T follicular helper cell (primary cell): ENCODE measurements at places on chromosomes 7 and 10.

DNA sequence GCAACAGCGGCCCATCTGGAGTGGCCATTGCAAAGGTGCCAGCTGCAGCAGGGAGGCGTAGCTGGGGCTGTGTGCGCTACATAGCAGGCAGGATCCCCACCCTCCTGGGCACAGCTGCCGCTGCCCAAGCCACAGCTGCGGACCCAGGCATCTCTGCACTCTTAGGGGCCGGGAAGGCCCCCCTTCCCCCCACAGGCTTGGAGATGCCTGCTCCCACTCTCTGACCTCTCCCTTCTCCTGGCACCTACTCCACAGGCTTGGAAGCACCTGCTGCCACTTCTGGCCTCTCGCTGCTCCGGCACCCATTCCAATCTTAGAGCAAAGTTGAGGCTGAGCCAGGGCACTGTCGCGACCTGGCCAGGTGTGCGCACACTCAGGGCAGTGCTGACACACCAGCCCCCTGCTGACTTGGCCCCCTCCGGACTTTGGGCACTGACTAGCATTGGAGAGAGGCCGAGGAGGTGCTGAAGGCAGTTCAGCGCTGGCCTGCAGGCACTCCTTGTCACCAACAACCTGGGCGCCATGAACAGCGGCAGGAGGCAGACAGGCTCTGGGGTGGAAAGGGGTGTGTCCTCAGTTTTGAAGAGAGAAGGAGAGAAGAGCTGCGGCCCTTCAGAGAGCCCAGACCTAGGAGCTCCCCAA, 18.4 kb downstream of the RBM48 start:
- no peak for DNase-seq

DNA sequence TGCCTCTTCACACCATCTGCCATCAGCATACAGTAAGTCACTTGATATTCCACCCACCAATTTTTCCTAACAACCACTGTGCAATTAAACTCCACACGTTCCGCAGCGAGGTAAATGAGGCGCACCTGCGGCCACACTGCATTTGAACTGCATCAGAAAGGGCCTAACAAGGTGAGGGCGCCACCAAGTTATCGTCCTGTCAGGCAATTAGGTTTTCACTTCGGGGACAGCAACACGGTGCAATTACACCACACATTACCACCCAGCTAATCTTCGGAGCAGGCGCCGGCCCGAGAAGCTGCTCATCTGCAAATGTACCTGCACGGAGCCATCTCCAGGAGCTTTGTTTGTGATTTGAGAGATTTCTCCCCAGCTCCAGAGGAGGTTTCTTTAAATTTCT, 84.4 kb downstream of the EBF3 start:
- no peak for DNase-seq

- no peak for DNase-seq
These were observed 95.1 kb upstream of the LRGUK start for GRCh38 chr7:134031835-134032617.

DNA sequence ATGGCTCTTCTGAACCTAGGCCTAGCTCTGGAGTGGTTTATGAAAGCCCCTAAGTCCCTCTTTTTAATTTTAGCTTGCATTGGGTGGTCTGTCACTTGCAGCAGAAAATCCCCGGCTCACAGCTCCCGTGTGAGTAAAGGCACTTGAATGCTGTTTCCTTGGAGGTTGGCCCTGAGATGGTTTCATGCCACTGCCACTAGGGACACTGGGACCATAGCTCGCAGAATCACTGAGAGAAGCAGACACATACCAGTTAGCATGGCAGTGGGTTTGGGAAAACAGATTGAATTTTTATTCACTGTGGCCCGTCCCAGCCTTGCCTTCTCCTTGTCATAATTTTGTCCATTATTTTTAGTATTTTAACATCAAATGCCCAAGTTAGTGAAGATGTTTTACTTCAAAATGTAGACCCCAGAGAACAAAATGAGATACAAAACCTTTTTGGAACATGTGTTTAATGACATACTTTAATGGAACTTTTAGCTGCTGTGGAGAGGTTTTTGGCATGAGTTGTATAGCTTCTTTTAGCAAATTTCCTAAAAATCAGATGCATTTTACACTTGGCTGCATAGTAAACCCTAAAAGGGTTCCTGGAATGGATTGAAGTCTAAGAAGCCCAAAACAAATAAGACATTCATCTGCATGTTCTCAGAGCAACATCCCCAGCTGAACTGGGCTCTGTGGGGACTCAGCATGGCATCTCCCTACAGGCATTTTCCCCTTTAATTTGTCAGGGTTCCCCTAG, 259.7 kb upstream of the PITRM1 start:
- DNase-seq: no peak

DNA sequence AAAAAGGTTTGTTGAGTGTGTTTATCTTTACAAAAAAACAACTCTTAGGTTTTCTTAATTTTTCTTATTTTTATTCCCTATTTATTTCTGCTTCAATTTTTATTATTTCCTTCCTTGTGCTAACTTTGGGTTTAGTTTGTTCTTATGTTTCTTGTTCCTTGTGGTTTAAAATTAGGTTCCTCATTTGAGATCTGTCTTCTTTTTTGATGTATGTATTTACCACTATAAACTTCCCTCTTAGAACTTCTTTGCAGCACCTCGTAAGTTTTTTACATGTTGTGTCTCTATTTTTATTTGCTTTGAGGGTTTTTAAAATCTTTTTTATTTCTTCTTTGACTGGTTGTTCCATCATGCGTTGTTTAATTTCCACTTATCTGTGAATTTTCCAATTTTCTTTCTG, 1217.1 kb upstream of the CELF2 start:
- DNase-seq: no peak

- no peak for DNase-seq
These were observed 83.6 kb upstream of the TMEM72 start for GRCh38 chr10:44827431-44828006.

DNA sequence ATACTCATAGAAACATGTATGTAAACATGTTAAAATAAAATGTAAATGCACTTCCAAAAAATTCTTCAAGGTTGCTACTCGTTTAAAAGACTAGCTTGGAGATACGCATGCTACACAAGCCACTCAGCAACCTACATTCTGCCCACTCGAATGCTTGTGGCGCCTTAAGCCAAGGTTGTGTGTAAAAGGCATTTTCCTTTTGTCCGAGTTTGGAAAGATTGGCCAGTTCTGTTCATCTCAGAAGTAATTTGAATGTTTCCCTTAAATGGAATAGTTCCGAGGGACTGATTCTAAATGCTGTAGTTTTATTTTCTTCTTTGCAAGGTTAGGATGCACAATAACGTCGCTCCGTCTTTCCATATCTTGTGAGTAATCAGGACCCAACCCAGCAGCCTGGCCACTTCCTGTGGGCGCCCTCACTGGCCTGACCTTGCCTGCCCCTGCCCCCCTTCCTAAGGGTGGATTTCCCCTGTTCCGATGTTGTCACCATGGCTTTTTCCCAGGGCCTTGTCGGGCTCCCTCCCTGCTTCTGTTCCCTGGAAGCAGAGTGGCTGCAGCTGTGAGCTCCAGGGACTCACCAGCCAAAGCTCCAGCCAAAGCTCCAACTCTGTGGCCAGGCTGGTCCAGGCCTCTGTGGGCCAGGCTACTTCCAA, 70.6 kb downstream of the PTPRE start:
- DNase-seq: no peak

DNA sequence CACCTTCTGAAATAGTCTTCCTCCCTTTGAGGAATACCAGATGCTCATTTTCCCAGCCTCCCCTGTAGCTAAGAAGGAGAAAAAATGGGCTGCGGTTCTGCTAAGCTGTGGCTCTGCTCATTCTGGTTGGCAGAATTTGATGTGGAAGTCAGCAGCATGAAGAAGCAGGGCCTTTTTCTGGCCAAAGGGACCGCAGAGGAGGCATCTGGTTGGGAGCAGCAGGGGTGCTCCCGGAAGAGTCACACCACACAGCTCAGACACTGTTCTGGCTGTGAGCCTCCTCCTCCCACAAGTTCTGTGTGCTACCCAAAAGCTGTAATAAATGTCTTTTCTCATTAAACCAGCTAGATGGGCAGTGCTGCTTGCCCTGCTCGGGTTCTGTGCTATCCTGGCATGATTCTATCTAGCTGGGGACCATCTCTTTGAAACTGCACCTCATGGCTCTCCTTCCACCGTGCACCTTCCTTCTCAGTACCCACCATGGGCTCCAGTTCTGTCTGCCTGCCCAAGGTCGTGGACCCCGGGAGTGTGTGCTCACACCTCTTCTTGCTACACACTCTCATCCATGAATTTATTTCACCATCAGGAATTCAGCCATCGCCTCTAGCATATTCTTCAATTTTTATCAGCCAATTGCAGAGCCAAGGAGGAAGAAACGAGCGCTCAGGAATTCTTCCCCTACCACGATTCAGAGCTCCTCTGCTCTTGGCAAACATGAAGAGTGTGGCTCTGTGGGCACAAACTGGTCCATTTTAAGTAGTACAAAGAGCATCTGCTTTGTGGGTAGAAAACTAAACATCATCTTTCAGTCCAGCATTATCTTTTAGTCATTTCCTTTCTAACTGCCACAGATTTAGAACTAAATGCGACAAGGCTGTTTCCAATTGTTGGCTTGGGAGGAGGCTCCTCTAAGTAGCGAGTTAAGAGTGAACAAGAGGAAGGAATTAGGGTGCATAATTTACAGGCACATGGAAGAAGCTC, 76.9 kb downstream of the FAM171A1 start:
- DNase-seq: no peak

- no peak for DNase-seq
These were observed 23.5 kb downstream of the TMEM273 start for GRCh38 chr10:49164559-49165188.

DNA sequence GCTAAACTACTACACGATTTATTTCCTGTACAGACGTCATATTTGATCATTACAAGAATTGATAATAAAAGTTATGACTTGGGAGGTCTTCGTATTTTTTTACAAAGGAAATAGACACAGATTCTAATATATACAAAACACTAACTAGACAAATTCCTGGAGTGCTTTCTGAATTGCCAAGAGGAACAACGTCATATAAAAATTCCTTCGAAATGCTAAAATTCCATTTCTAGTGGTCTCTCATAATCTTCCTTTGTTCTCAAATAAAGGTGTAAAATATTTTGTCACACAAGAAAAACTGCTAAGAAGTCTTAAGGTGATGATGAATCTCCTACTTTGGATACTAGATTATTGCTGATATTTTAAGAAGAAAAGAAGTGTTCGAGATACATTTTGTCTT, 85.4 kb downstream of the CDK6 start:
- no peak for DNase-seq

DNA sequence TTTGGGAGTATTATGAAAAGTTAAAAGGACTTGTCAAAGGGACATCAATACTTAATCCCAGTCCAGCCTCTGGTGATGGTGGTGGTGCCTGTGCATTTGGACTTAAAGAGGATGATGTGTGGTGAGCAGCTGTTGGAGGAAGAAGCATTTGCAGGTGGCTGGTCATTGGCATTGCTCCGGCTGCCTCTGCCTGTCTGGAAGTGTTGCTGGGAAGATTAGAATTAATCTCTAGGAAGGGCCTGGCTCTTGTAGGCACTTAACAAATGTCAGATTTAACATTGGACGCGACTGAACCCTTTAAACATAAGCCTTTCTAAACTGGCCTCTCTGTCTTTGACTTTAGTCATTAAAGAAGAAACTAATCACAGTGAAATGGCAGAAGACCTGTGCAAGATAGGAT, 58.8 kb downstream of the FIGNL1 start:
- no peak for DNase-seq

DNA sequence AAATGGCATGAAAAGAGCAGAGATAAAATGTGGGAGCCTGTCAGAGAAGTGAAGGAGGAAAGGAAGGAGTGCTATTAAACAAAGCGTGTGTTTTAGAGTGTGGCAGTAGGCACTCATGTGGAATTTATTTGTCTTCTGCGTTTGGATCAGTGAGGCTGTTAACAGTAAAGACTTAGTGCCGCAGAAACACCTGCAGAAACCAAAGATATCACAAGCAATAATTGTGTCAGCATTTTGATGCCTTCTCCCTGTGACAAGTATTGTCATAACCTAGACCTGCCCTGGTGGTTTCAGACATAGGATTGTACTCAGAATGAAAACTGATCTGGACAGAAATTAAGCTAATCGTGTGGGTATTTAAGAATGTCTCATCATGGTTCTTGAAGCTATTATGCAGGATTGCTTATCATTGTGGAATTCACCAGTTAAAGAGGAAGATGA, 191.0 kb downstream of the CAMK1D start:
- DNase-seq: no peak

GRCh38 chr10:85671530-85671929, 695.1 kb downstream of the GRID1 start:
- no peak for DNase-seq

- no peak for DNase-seq
These were observed 29.1 kb downstream of the GTF2IRD1 start for GRCh38 chr7:74482629-74483401.

DNA sequence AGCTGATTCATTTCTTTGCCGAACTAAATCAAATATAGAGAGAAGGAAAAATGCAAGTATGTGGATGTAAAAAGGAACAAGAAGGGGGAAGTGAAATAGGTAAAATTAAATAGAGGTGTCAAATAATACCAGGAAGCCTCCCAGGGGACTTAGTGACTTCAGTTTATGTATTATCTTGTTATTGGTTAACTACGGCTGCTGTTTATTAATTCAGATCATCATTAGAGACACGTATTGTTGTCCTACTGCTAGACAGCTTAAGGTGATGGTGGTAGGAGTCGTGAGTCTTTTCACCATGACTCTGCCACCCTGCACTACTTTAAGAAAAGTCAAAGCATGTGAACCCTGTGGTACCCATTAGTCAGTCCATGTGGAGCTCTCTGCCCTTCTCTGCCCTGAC, 289.1 kb downstream of the PRKG1 start:
- DNase-seq: no peak

DNA sequence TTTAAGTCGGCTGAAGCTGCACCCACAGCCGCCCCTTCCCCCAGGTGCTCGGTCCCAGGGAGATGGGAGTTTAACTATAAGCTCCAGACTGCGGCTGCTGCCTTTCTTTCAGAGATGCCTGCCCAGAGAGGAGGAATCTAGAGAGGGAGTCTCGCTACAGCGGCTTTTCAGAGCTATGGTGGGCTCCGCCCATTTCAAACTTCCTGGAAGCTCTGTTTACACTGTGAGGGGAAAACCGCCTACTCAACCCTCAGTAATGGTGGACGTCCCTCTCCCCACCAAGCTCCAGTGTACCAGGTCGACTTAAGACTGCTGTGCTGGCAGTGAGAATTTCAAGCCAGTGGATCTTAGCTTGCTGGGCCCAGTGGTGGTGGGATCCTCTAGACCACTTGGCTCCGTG, 135.4 kb downstream of the CXCL12 start:
- no peak for DNase-seq

- no peak for DNase-seq
These were observed 47.5 kb upstream of the AGMO start for GRCh38 chr7:15609287-15609686.

DNA sequence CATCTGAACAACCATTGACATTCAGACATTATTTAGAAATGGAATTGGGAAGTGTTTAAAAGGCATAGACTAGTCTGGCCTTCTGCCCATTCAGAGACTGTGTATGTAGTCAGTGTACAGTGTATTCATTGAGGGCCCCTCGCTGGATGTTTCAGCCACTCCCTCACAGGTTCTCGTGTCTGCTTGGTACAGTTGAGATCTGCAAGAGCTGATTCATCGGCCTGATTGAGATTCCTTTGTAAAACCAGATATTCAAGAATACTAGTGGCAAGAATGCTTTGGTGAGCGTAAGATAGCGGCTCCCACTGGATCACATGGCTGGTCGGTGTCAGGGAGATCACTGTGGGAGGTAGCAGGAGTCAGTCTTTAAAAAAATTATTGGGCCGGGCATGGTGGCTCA, 119.5 kb downstream of the TCF7L2 start:
- DNase-seq: no peak

GRCh38 chr7:73487486-73487885, 34.6 kb downstream of the BAZ1B start:
- DNase-seq: no peak
